T follicular helper cell (primary cell): ENCODE measurements at places on chromosomes 2 and 18.

GRCh38 chr2:153213022-153213421, 265.5 kb downstream of the RPRM start:
- DNase-seq = no peak

DNA sequence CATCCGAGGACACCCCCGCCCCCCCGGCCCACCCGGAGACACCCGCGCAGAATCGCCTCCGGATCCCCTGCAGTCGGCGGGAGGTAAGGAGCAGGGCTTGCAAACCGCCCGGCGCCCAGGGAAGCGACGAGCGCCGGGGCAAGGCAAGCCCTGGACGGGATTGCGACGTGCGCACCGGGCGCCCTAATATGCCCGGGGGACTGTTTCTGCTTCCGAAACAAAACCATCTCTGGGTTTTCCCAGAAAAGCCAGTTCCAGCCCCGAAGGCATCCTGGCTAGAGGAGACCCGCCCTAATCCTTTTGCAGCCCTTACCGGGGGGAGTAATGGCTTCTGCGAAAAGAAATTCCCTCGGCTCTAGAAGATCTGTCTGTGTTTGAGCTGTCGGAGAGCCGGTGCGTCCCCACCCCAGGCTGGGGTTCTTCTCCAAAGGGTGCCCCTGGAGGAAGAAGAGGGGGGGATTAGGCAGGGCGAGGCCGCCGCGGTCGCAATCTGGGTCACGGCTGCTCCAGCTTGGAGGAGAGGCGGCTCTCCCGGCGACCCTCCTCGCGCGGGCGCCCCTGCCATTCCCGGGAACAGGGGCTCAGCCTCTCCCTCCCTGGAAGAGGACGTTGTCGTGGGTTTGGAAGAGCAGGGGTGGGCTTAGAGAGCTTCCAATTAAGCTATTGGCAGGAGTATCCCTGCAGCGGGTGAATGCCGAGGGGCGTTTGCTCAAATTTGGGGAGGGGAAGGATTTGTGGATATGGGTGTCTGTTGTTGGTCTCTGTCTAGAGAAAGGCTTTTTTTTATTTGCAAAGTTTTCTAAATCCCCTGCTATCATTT, 521 bp downstream of the MYCN start:
- no peak for DNase-seq

DNA sequence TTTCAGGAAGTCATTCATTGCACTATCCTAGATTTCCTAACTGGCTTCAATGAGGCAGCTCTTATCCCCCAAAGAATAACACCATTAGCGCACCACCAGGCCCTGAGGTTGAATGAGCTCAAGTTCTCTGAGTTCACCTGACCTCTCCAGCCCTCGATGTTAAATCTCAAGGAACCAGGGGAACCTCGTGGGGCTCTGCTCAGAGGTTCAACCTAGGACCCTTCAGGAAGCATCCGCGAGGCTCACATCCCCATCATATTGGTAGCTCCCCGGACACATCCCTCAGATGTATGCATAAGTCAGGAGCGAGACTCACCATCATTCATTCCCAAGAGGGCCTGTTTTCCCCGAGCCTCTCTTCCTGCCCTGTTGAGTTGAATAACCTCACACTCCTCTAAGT, 145.6 kb upstream of the KLHL29 start:
- no peak for DNase-seq

DNA sequence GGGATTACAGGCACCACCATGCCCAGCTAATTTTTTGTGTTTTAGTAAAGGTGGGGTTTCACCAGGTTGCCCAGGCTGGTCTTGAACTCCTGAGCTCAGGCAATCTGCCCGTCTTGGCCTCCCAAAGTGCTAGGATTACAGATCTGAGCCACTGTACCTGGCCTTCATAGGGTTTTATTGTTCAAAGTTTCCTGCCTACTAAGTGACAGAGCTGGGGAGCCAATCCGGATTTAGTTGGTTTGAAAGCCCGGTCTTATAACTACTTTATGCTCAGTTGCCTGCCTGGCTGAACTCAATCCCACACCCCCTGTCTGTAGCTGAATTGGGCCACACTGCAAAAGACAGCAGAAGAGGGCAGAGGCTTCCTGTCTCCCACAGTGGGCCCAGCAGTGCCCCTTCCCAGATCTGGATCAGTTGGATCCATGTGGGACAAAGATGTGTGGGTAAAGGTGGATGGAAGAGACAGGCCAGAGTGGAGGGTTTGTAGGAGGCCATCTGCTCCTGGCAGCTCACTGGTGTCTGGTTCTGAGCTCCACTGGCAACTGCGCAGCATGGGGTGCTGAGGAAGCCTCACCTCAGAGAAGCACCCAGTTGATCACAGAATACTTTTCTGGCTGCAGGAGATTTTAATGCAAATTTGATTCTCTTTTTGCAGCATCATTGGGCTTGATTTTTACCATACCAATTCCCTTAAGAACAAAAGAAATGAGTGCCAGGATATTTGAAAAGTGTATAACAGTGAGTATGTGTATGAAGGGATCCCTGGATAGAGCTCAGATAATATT, 144.9 kb downstream of the DDX1 start:
- no peak for DNase-seq

- DNase-seq = no peak
Observed at GRCh38 chr2:98511981-98512380, 67.3 kb downstream of the INPP4A start.

- DNase-seq = no peak
Observed at GRCh38 chr18:54845787-54846186, 17.5 kb downstream of the RAB27B start.

GRCh38 chr18:13450289-13451212, 232.0 kb downstream of the LDLRAD4 start:
- no peak for DNase-seq
